Activated CD4-positive, alpha-beta T cell treated with anti-CD3 and anti-CD28 coated beads, Interleukin-2, amount 10 ng/mL, durations not matched to agents 7 days and 5 days (primary cell): ENCODE measurements at places on chromosomes 5 and 9. TPM values are rescaled to one million over a fixed set of nuclear protein-coding genes. Genes with fewer than 3 reads are reported as not detected.

IGFBPL1 gene
- total RNA-seq = not detected

DNA sequence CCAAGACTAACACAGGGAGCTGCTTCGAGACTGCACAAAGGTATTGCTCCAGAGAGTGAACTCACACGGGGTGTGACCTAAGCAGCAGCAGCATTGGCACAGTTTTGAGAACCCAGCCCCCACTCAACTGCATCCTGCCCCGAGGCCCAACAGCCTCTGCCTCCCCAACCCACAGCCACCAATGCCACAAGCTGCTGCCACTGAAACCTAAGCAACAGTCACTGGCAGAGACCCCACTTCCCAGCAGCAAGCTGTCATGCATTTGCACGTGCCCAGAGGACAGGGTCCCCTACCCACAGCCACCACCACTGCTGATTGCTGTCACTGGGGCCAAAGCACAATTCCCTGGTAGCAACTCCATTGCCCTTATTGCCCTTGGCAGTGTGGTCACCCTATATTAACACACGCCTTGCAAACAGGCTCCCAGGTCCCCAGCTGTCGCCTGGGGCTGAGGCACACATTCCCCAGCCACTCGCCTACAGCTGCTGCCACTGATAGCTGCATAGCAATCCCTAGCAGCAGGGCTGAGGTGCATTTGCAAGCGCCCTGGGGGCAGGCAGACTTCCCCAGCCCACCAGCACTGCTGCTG lies 141.0 kb downstream of the AGTPBP1 start:
- peak; percentile 26 for DNase-seq
- no peak overlapping the region for H3K4me3 ChIP-seq
- peak overlapping the region; percentile 36 for H3K27ac ChIP-seq
- H3K27me3 ChIP-seq = no peaks in the 10 kb centered on the region
- peaks cover 27% of the 10 kb centered on the region for H3K36me3 ChIP-seq

DNA sequence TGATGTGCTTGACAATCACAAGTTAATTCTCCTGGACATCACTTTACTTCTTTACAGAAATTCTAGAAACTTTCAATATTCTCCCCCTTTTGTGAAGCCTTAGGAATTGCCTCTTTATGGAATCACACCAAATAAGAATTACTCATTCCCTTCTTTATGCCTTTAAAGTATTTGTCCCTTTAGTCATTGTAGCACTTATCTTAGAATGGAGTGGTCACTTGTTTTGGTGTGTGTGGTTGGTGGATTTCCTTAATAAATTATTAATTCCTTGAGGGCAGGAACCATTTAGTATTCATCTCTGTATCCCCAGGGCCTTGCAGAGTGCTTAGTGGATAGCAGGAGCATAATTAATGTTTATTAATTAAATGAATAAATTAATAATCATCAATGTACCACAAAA lies 307.0 kb downstream of the ARRDC3 start:
- H3K36me3 ChIP-seq = no peaks in the 10 kb centered on the region
- no peak for DNase-seq
- peaks cover 9% of the 10 kb centered on the region for H3K27me3 ChIP-seq
- H3K4me1 ChIP-seq = no peaks in the 10 kb centered on the region

DNA sequence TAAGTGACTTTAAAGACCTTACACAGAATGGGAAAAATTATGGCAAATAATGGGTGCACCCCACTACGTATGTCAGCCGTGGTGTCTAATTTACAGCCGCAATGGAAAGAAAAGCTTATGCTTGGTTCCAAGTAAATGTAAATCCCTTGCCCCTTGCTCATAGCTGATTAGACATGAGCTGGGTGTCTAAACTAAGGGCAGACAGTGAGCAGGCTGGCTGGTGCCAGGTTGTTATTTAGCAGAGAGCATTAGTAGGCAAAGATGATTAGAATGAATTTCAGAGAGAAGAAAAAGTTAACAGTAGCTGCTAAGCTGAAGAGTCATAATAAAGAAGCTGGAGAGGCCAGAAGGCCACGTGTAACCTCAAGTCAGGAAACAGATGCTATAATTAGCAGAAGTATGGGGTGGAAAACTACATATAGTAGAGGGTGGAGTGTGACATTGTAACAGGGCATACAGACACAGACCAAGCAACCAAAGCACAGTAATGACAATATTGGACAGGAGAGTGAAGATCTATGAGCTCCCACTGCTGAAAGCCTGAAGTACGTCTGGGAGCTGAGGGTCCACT lies 257.7 kb downstream of the MCTP1 start:
- no peaks in the 10 kb centered on the region for H3K36me3 ChIP-seq
- H3K4me3 ChIP-seq = no peak overlapping the region
- DNase-seq = no peak
- H3K4me1 ChIP-seq = peaks cover 26% of the 10 kb centered on the region
- no peak overlapping the region for H3K27ac ChIP-seq

PCDHB10 gene
- not detected for total RNA-seq

GRCh38 chr9:36162211-36162738 lies 6.9 kb upstream of the CCIN start:
- no peak overlapping the region for H3K4me3 ChIP-seq
- no peak overlapping the region for H3K27ac ChIP-seq
- no peak for DNase-seq
- peaks cover 5% of the 10 kb centered on the region for H3K27me3 ChIP-seq
- peaks cover 32% of the 10 kb centered on the region for H3K4me1 ChIP-seq

DNA sequence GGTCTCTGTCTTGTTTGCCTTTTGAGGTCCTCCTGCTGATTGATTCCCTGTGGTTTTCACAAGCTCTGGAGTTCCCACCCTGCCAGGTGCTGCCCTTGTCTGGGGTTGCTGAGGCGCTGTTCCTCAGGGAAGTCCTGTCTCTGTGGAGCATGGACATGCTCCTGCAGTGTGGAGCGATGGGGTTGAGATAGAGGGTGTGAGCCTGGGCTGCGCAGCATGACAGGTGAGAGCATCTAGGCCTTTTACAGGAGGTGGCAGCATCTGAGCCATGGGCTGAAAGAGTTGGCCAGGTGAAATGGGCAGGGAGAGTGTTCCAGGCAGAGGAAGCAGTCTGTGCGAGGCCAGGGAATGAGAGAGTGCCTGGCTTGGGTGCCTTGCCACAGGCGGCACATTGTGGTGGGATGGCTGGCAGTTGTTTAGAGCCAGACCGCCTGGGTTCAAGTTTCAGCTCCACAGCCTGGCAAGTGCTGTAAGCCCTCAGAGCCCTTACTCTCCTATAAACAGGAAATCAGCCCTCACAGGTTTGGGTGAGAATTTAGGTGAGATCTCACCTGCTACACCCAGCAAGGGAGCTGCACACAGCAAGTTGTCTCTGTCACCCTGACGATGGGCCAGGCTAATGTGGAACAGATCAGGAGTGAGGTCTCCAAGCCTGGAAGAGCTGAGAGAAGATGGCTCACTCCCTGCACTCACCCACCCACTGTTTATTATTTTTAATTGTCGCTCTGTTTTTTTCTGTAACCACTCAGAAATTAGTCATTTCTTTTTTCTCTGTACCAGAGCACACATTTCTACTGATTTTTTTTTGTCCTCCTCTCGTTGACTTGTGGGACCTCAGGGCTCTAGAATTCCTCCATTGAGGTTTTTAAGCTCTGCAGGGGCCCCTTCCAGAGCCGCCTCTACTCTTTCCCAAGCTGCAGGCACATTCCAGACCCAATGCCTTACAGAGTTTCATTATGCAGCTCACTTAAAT lies 19.6 kb downstream of the TCOF1 start:
- H3K27me3 ChIP-seq = no peaks in the 10 kb centered on the region
- no peak overlapping the region for H3K27ac ChIP-seq
- peaks cover 44% of the 10 kb centered on the region for H3K36me3 ChIP-seq
- no peak overlapping the region for H3K4me3 ChIP-seq
- H3K4me1 ChIP-seq = no peaks in the 10 kb centered on the region

DNA sequence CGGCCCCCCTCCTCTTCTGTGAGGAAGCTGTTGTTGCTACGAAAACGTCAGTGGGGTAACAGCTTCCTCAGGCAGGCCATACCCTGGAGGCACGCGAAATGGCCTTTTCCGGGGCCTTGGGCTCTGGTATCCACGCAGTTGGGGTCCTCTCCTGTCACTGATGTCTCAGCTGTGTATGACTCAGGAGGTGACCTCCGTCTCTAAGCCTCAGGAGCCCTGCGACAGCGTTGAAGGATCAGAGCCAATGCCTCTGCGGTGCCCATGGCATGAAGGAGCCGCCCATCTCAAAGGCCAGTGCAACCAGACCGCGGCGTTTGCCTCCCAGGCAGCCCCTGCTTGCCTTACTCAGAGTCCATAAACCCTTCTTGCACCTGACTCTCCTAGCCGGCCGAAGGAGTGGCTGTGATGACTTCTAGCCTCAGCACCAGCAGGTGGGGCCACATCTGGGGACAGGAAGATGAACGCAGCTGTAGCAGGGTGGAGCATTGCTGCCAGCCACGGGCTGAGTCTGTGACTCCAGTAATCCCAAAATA lies 1.0 kb upstream of the MXD3 start:
- H3K27me3 ChIP-seq = no peaks in the 10 kb centered on the region
- peak overlapping the region; percentile 97 for H3K4me3 ChIP-seq
- peak overlapping the region; percentile 96 for H3K27ac ChIP-seq
- peaks cover 25% of the 10 kb centered on the region for H3K36me3 ChIP-seq
- peaks cover 60% of the 10 kb centered on the region for H3K4me1 ChIP-seq
- peak; percentile 74 for DNase-seq
